Stimulated activated CD4-positive, alpha-beta T cell treated with anti-CD3 and anti-CD28 coated beads, Interleukin-1b, Interleukin-23, amount 100 ng/mL, for 24 hours (primary cell): ENCODE measurements at places on chromosomes 3 and 15.
A peak's percentile ranks its signal among the peaks of the same experiment; 100 is the strongest.

GRCh38 chr15:50872832-50873426 lies 35.6 kb upstream of the AP4E1 start:
- no peak for DNase-seq

GRCh38 chr15:70299931-70300869 lies 202.5 kb upstream of the TLE3 start:
- peak; percentile 57 for DNase-seq

DNA sequence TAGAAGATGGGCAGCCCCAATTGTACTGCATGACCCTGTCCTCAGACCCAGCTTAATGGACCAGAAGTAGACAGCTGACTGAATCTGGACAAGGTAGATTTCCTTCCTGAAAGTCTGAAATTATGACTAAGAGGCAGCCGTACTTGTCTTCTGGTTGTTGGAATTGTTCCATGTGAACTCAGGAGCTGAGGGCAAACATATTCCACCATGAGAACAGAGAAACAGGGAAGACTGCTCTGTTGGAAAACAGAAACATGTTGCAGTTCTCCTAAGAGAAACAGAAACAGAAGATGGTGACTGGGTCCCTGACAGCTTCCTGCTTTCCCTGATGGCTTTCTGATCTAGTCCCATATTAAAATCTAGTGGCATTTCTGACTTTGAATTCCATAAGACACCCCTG lies 24.1 kb downstream of the POPDC2 start:
- no peak for DNase-seq

DNA sequence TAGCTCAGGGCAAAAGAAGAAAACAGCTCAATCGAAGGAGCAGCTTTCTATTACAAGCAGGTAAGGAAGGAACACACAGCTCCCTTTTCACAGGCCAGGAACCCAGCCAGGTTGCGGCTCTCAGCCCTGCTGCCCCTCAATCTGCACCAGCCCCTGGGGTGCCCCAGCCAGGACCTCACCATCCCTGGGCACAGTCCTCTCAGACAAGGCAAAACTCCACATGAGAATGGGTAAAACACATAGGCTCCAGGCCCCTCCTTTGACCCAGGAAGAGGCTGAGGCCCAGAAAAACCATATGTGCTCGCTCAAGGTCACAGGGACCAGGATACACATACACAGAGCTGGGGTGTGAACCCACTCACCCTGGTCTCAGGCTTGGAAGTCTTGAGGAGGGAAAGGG lies 178.7 kb upstream of the TLE3 start:
- DNase-seq: no peak

GRCh38 chr3:87397211-87397610 lies 120.8 kb upstream of the POU1F1 start:
- no peak for DNase-seq

- DNase-seq: no peak
Measured at GRCh38 chr15:61169904-61170695, 59.0 kb downstream of the RORA start.

DNA sequence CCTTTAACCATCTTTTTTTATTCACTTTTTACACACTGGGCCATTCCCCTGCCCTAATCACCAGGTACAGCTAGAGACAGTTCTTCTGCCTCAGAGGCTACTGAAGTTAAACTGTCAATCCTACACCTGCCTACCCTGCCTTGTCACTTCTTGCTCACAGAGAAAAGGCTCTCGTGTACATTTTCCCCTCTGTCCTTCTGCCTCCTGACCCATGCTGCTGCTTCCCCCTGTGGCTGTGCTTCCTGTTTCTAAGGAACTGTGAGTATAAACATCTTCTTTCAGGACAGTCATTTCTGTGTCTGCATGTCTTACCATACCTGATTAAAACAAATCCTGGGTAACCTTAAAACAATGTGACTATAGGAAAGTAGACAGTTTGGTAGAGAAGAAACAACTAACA lies 236.4 kb upstream of the MRPL3 start:
- DNase-seq: no peak
